ENCODE measurements at places on chromosomes 6 and 20. TPM values are rescaled to one million over a fixed set of nuclear protein-coding genes. Genes with fewer than 3 reads are reported as not detected.
A peak's percentile ranks its signal among the peaks of the same experiment; 100 is the strongest.

GRCh38 chr6:101284131-101284530 is 109.4 kb upstream of the GRIK2 start:
- no peak overlapping the region for H3K4me3 ChIP-seq
- H3K36me3 ChIP-seq = no peaks in the 10 kb centered on the region
- no peak for DNase-seq
- no peaks in the 10 kb centered on the region for H3K4me1 ChIP-seq
- no peaks in the 10 kb centered on the region for H3K27me3 ChIP-seq
- no peak overlapping the region for H3K27ac ChIP-seq

DNA sequence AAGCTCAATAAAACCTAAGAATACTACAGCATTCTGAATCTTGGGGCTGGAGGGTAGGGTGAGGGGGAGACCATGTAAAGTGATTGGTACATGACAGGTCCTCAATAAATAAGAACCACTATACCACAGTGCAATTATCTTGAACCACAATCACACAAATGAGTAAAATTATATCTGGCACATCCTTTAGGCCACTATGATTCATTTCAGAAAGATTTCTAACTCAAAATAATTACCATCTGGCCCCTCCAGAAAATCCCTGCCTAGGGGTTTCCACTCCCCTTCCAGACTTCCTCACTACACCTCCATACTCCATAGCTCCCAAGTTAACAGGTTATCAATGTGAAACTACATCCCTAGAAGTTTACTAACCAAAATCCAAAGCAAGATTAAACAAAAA is 19.7 kb downstream of the AKIRIN2 start:
- H3K4me3 ChIP-seq = no peak overlapping the region
- no peak for DNase-seq
- no peaks in the 10 kb centered on the region for H3K27me3 ChIP-seq
- peaks cover 9% of the 10 kb centered on the region for H3K4me1 ChIP-seq
- peaks cover 11% of the 10 kb centered on the region for H3K36me3 ChIP-seq

GRCh38 chr6:154602708-154603107 is 92.2 kb upstream of the CNKSR3 start:
- H3K4me1 ChIP-seq = no peaks in the 10 kb centered on the region
- no peak overlapping the region for H3K27ac ChIP-seq
- no peak for DNase-seq
- H3K36me3 ChIP-seq = no peaks in the 10 kb centered on the region
- H3K4me3 ChIP-seq = no peak overlapping the region
- no peaks in the 10 kb centered on the region for H3K27me3 ChIP-seq

- no peaks in the 10 kb centered on the region for H3K36me3 ChIP-seq
- H3K27ac ChIP-seq = no peak overlapping the region
- no peaks in the 10 kb centered on the region for H3K4me1 ChIP-seq
- H3K4me3 ChIP-seq = no peak overlapping the region
Observed at GRCh38 chr6:16964553-16965499, 137.0 kb upstream of the STMND1 start.

- H3K4me3 ChIP-seq = no peak overlapping the region
- DNase-seq = no peak
- H3K4me1 ChIP-seq = peaks cover 3% of the 10 kb centered on the region
- H3K36me3 ChIP-seq = no peaks in the 10 kb centered on the region
- H3K27me3 ChIP-seq = no peaks in the 10 kb centered on the region
Observed at GRCh38 chr6:8075185-8075584, 11.0 kb upstream of the BLOC1S5 start.

GRCh38 chr6:148932208-148932607 is 185.4 kb downstream of the UST start:
- H3K27ac ChIP-seq = no peak overlapping the region
- no peak for DNase-seq
- H3K4me1 ChIP-seq = no peaks in the 10 kb centered on the region
- no peak overlapping the region for H3K4me3 ChIP-seq

DNA sequence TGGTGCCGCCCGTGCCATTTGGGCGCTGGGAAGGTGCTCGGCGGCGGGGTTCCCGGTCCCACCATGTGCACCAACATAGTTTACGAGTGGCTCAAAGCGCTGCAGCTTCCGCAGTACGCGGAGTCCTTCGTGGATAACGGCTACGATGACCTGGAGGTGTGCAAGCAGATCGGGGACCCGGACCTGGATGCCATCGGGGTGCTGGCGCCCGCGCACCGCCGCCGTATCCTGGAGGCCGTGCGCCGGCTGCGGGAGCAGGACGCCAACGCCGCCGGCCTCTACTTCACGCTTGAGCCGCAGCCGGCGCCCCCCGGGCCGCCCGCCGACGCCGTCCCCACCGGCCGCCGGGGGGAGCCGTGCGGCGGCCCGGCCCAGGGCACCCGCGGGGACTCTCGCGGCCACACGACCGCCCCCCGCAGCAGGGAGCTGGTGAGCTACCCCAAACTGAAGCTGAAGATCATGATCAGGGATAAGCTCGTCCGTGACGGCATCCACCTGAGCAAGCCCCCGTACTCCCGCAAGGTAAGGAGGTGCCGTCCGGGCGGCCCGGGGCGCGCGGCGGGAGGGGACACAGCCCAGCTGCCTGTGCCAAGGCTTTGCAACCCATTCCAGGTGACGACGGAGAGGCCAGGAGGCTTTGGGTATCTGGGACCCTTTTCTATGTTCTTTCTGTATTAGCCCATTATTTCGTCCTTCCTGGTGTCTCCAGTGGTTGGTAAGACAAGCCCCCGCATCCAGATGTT is 547 bp downstream of the SAMD5 start:
- H3K4me1 ChIP-seq = no peaks in the 10 kb centered on the region
- H3K27ac ChIP-seq = no peak overlapping the region
- no peak for DNase-seq
- no peaks in the 10 kb centered on the region for H3K36me3 ChIP-seq
- H3K4me3 ChIP-seq = peak overlapping the region; percentile 53

GRCh38 chr6:15481390-15482291 is 181.2 kb downstream of the DTNBP1 start:
- no peak overlapping the region for H3K27ac ChIP-seq
- no peaks in the 10 kb centered on the region for H3K27me3 ChIP-seq
- no peak for DNase-seq
- no peak overlapping the region for H3K4me3 ChIP-seq
- H3K4me1 ChIP-seq = no peaks in the 10 kb centered on the region

THBD gene
- polyA plus RNA-seq = 3.8 TPM

GMPR gene
- polyA plus RNA-seq = 25.9 TPM

THBS2 gene
- 1.7 TPM for polyA plus RNA-seq

All from pancreas (tissue), 10 donors.